ENCODE measurements at places on chromosomes 3 and 15. TPM values are rescaled to one million over a fixed set of nuclear protein-coding genes. Genes with fewer than 3 reads are reported as not detected.

DNA sequence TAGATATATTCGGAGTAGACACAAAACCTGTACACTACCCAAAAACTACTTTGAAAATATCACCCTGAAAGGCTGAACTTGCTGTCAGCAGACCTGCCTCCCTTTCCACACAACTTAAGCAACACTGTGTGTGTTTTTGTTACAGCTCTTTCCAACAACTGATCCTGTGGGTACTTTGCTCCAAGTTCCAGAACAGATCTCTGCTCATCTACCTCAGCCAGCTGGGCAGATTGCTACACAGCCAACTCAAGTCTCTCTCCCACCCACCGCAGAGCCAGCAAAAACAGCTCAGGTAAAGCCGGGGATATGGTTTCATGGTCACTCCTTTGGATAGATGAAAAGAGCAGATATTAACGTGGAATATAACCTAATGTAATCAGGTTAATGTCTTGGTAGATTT lies 19.7 kb upstream of the SLC22A13 start:
- H3K4me1 ChIP-seq = no peaks in the 10 kb centered on the region
- H3K27me3 ChIP-seq = no peaks in the 10 kb centered on the region
- no peak for DNase-seq
- no peaks in the 10 kb centered on the region for H3K36me3 ChIP-seq
- no peak overlapping the region for H3K27ac ChIP-seq
- no peak overlapping the region for H3K4me3 ChIP-seq

Gene MUC4
- 7.0 TPM for total RNA-seq

- no peak for DNase-seq
- H3K36me3 ChIP-seq = no peaks in the 10 kb centered on the region
- H3K27me3 ChIP-seq = no peaks in the 10 kb centered on the region
- no peaks in the 10 kb centered on the region for H3K4me1 ChIP-seq
Observed at GRCh38 chr3:190616637-190617036, 102.8 kb downstream of the IL1RAP start.

- no peak overlapping the region for H3K27ac ChIP-seq
- H3K4me3 ChIP-seq = no peak overlapping the region
- H3K36me3 ChIP-seq = no peaks in the 10 kb centered on the region
- no peaks in the 10 kb centered on the region for H3K4me1 ChIP-seq
- DNase-seq = no peak
Observed at GRCh38 chr3:152232679-152233078, 36.0 kb upstream of the MBNL1 start.

Gene BUB1B
- total RNA-seq = 14.2 TPM

All from Peyer's patch (tissue), 4 donors.